Stimulated activated CD4-positive, alpha-beta T cell treated with anti-CD3 and anti-CD28 coated beads, Interleukin-4, amount 100 ng/mL, for 24 hours (primary cell): ENCODE measurements at places on chromosomes 5 and 9.

GRCh38 chr5:147712598-147712997 is 69.9 kb downstream of the JAKMIP2 start:
- DNase-seq: no peak

DNA sequence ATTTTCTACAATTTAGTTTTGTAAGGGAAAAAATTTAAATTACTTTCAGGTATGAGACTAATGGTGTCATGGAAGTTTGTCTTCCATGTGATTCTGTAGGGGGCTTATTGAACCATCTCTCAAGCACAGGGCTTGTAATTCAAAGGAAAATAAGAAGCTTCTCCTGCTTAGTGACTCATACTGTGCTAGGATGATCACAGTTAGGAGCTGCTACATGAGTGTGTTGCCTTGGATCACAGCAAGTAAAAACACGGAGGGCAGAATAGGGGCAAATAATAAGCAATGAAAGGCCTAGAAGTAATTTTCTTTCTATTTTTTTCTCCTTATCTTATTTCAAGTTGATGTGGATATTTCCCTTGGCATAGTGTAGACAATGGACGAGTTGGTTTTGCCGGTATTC is 28.9 kb downstream of the TMEM167A start:
- DNase-seq: no peak

DNA sequence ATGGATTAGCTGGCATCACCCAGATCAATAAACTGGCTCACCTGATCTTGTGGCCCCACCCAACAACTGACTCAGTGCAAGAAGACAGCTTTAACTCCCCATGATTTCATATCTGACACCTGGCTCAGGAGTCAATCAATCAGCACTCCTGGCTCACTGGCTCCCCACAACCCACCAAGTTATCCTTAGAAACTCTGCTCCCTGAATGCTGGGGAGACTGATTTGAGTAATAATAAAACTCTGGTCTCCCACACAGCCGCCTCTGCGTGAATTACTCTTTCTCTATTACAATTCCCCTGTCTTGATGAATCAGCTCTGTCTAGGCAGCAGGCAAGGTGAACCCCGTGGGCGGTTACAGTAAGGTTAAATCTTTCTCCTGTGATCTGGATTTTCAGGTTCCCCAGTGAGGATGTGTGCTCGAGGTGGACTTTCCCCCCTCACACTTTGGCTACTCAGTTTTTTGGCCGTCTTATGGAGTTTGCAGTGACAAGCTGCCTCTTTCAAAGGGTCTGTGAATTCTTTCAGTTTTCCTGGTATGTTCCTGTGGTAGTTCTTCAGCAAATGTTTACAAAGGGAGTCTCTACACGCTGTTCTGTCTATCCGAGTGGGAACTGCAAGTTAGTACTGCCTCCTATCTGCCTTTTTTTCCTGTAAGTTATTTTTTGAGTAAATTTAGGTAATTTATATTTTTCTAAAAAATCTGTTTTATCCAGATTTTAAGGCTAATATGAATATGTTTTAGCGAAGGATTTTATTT is 500.2 kb upstream of the NUDT12 start:
- no peak for DNase-seq

DNA sequence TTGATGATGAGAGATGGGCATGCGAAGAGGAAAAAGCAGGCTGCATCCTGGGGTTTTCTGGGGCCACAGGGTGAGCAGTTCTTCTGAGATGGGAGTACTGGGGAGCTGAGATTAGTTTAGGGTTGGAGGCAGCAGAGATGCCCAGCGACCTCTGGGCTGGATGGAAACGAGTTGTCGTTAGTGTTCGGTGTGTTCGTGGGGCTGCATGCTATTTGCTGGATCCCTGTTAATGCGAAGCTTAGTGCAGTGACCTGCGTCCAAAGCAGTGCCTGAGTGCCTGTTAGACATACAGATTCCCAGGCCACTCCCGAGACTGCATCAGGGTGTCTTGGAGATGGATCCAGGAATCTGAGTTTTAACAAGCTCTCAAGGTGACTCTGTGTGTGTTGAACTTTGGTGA is 201.3 kb downstream of the CACNA1B start:
- no peak for DNase-seq

DNA sequence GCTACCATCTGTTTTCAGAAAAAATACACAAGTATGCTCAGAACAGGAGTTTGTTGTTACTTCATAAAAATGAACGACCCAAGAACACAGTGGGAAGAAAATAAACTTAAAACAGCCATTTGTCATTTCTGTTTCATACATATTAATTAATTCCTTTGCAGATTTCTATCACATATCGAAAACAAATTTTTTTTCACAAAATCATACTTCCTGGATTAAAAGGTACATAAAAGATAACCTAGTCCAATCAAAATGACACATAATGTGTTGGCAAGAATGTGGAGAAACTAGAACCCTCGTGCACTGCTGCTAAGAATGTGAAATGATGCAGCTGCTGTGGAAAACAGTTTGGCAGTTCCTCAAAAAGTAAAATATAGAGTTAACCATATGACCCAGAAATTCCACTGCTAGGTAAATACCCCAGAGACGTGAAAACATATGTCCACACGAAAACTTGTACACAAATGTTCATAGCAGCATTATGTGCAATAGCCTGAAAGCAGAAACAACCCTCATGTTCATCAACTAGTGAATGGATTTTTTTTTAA is 46.0 kb downstream of the MYO10 start:
- no peak for DNase-seq

DNA sequence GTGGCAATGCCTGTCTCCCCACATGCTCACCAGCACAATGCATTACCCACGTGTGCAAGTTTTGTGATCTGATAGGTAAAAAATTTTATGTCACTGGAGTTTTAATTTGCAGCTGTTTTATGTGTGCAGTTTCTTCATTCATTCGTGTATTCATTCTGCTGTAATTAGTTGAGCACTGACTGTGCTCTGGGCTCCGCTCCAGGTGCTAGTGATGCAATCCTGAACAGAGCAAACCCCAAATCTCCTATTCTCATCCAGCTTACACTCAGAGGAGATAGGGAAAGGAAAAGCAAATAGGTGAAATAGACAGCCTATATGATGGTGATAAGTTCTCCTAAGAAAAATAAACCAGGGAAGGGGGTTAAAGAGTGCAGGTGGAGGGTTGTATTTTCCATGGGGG is 148.4 kb downstream of the TENT4A start:
- no peak for DNase-seq

DNA sequence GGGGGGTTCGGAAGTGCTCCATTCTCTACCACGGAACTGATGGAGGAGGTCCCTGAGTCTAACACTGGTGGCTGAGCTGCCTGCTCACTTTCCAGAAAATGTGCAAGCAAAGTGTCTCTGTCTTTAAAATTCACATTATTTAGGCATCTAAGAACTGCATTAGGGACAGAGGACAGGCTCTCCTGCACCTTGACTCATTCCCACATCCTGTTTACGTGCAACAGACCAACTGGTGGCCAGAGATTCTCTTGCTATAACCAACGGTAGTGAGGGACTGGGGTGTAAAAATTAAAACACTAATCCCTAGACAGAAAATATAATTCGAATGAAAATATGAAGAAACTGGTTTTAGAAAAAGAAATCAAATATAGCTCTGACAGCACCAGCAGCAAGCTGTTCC is 320.9 kb downstream of the IRX2 start:
- DNase-seq: no peak

DNA sequence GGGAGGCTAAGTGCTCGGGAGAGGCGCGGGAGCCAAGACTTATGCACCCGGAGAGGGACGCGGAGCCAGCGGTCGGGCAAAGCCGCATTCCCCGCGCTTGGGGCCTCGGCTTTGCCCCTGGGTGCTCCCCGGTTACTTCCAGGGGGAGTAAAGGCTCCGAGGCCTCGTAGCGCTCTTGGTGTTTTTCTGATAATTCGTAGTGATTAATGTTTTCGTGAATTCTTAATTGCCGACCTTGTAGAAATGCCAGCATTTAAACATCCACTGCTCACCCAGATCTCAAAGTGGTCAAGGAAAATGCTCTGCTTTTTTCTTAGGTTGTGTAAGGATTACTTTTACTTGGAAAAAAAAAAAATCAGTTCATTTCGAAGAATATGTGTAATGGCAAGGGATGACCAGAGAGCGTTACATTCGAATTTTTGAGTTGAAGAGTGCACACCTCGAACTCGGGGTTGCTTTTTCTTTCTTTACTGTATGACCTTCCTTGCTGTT is 654 bp upstream of the TUT7 start:
- no peak for DNase-seq

DNA sequence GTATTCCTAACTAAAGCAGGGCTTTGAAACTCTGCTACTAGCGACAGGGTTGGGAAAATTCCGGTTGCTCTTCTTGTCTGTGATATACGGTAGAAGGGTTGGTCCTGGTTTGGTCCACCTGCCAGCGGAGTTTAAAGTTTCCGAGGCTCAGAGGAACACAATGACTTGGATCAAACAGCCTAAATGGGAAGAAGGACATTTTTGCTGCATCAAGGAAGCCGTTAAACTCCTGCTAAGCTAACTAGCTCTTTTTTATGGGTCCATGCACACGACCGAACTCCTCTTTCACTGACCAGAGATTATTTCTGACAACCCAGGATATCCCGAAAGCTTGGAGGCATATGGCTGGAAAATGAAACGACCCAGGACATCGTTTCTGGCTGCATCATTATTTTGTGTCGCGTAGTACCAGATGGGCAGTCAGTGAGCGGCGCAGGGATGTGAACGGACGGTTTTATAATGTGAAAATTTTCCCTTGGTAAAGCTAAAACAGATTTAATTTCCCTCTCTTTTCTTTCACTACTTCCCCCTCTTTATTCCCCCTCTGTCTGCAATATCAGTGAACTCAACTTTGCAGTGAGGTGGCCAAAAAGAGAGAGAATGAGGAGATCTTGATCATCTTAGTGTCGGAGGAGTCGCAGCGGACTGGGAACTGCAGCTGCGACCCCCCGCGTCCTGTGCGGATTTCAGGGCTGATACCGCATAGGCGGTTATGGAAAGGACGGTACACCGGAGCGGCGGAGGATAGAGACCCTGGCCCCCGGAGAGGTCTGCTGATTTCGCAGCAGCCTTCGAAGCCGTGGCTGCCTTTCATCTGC is at the start of gene LURAP1L:
Gene LURAP1L, plus strand, starts transcription at position 160 of the 818 bp plus-strand sequence. CDS start 696 bp downstream, outside the sequence.
- no peak for DNase-seq
